Activated CD8-positive, alpha-beta memory T cell treated with anti-CD3 and anti-CD28 coated beads, Interleukin-2, amount 50 U/mL, for 48 hours (primary cell): ENCODE measurements at places on chromosomes 3 and 15.

DNA sequence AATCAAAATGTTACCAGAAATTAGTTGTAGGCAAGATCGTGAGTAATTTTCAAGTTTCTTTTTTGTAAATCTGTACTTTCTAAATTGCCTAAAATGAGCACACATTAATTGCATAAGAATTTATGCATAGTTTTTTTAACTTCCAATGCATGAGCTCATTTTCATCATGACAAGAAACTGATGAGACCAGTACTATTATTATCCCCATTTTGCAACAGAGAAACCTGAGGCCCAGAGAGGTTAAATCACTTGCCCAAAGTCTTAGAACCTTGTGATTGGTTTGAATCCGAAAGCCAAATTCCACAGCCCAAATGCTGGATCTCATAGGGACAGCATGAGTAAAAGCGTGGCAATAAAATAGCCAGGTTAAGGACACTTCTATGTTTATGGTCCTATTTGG lies 274.7 kb downstream of the ERC2 start:
- no peak for DNase-seq

- no peak for DNase-seq
These were observed 48.0 kb downstream of the SLC15A2 start for GRCh38 chr3:121942116-121942786.

GRCh38 chr3:181969925-181970324 lies 258.2 kb downstream of the SOX2 start:
- DNase-seq, result no peak

GRCh38 chr3:13781417-13781816 lies 98.5 kb downstream of the WNT7A start:
- DNase-seq, result no peak

- no peak for DNase-seq
These were observed 69.9 kb downstream of the FILIP1L start for GRCh38 chr3:100044369-100044768.

DNA sequence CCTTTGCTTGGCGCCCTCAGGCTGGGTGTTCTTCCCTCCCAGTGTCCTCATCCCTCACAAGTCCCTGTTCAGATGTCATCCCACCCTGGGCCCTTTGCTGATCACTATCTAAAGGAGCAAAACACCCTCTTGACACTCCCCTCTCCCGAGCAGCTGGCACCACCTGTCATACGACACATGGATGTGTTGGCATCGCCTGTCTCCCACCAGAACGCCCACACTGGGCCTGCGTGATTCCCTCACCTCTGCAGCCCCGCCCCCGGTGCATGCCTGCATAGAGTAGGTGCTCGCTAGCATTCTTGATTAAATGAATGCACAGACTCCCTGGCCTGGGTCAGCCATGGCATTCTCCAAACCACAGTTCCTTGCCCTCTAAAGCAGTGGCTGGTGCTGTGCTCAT lies 75.8 kb downstream of the DNAJB8 start:
- DNase-seq, result no peak

DNA sequence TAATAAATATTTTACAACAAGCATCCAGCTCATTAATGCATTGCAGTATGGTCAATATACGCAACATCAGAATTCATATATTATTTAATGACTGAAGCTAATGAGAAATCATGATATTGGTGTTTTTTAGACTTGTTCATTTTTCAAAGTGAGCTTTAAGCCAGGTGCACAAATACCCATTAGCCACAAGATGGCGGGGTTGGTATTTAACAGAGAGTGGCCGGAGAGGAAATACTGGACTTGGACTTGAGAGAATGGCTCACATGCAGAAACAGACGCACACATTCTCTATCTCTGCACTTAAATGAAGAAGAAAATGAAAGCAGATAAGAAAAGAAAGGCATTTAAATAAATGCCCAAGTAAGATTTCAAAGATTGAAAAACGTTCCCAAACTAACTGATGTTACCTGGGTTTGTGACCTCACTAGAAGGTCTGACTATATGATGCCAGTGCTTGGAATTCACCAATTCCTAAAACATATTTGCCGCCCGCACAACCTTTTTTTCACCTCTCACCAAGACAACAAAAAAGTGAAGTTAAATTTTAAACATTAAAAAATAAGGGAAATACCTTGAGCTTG lies 21.2 kb upstream of the CRBN start:
- no peak for DNase-seq

- no peak for DNase-seq
These were observed 10.7 kb upstream of the ANXA2 start for GRCh38 chr15:60408463-60408981.

DNA sequence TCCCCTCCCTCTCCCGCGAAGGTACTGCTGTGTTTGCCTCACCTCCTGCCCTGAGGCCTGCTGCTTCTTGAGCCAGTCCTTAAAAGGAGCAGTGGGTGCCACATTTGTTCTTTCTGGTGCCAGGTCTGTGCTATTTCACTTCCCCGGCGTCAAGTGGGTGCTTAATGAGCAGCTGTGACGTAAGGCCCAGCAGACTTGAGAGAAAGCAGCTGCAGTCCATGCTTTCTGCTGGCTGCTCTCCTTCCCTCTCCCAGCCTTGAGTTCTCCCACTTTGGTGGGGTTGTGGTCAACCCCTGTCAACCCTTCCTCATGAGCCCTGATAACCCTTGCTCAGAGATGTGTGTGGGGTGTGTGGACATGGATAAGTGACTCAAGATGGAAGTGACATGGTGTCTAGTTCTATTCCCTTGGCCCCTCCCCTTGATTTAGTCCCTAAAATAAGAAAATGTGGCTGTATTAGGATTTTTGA lies 6.9 kb downstream of the INAFM2 start:
- no peak for DNase-seq

DNA sequence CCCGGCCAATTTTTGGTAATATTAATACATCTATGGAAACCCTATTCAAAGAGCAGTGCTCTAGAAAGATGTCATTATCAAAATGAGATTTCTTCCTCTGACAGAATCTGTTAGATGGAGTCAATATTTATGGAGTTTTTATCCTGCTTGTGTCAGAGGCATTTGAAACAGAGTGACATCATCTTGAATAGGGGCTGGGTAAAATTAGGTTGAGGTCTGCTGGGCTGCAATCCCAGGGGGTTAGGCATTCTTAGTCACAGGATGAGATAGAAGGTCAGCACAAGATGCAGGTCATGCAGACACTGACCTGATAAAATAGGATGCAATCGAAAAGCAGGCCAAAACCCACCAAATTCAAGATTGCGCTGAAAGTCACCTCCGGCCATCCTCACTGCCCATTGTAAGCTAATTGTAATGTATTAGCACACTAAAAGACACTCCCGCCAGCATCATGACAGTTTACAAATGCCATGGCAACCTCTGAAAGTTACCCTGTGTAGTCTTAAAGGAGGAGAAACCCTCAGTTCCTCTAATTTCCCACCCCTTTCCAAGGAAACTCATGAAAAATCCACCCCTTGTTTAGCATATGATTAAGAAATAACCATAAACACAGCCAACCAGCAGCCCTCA lies 27.3 kb upstream of the CCDC50 start:
- no peak for DNase-seq

DNA sequence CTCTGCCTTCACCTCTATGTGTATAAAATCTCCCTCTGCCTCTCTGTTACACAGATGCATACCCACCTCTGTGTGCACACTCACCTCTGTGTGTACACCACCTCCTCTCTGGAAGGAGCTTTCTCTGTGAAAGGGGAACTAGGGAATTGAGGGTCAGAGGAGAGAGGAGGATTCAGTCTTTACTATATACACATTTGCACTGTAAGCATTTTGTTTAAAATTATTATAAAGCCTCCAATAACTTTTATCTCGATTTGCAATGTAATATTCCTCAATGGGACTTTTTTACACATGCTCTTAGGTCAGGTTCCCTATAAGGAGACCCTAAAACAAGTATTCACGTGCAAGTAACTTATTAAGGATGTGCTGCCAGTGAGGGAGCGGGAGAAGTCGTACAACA lies 82.5 kb downstream of the OXNAD1 start:
- no peak for DNase-seq

- DNase-seq, result no peak
These were observed 36.2 kb downstream of the SSR3 start for GRCh38 chr3:156518726-156519125.
